EL (cell line): ENCODE measurements at places on chromosomes 5 and 9.
A peak's percentile ranks its signal among the peaks of the same experiment; 100 is the strongest.

GRCh38 chr9:86801246-86801645, 146.1 kb downstream of the GAS1 start:
- no peak for DNase-seq

GRCh38 chr9:12826924-12827565, 52.2 kb downstream of the LURAP1L start:
- no peak for DNase-seq

GRCh38 chr5:8879248-8879647, 666.6 kb downstream of the SEMA5A start:
- no peak for DNase-seq

DNA sequence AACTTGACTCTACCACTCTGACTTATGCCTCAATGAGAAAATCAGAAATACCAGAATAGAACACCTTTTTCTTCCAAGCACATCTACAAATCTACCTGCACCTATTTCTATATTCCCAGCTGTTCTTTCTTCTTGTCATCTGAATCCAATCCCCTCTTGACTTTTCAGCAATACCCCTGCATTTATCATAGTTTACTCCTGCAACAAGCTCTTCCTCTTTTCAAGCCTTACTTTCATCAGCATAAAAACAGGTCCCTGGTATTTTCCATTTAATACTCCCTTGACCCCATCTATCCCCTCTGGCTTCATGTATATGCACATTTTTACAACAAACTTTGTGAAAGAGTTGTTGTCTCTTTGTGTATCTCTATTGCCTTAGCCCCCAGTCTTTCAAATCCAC, 3.1 kb downstream of the GEMIN5 start:
- no peak for DNase-seq

DNA sequence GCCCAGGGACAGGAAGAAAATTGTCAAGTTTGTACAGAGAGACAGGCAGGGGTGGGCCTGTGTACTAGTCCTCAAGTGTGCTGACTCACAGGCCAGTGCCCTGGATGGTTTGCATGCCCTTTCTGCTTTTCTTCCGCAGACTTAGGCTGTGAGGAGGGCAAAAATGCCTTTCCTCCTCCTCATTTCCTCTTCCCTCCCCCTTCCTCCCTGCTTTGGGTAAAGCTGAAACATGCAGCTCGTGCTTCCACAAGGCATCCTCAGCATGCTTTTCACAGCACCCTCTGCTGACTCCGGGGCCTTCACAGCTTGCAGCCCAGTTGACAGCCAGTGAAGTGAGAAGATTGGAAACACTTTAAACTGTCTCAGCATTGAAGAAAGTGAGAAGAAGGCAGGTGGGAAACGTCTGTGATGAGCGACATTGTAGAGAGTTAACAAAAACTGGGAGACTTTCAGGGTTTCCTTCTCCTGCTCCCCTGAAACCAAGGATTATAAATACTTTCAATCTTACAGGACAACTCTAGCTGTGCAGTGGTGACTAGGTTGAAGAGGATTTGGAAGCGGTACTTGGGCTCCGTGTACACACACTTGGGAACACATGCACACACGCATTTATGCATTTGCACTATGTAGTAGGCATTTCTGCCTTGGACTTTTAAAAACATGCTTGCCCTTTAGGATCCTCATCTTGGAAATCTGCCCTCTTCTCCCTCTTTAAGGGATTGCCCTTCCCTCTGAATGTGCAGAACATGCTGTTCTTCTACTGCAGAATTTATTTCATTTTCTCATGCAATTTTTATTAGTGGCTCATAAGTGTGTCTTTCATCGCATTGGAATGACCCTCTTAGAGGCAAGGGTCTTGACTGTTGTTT, 138.8 kb downstream of the GRIA1 start:
- DNase-seq, result peak; percentile 99

GRCh38 chr9:128159522-128159783, 612 bp upstream of the BBLN start:
- no peak for DNase-seq

DNA sequence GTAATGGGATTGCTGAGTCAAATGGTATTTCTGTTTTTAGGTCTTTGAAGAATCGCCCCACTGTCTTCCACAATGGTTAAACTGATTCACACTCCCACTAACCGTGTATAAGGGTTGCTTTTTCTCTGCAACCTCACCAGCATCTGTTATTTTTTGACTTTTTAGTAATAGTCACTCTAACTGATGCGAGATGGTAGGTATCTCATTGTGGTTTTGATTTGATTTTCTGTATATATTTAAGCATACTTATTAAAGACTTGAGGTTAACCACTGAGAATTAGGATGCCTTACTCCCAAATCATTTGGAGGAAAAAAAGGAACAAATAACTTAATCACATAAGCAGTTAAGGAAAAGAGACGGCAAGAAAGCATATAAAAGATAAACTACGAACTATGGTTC, 181.6 kb upstream of the FST start:
- DNase-seq, result no peak

DNA sequence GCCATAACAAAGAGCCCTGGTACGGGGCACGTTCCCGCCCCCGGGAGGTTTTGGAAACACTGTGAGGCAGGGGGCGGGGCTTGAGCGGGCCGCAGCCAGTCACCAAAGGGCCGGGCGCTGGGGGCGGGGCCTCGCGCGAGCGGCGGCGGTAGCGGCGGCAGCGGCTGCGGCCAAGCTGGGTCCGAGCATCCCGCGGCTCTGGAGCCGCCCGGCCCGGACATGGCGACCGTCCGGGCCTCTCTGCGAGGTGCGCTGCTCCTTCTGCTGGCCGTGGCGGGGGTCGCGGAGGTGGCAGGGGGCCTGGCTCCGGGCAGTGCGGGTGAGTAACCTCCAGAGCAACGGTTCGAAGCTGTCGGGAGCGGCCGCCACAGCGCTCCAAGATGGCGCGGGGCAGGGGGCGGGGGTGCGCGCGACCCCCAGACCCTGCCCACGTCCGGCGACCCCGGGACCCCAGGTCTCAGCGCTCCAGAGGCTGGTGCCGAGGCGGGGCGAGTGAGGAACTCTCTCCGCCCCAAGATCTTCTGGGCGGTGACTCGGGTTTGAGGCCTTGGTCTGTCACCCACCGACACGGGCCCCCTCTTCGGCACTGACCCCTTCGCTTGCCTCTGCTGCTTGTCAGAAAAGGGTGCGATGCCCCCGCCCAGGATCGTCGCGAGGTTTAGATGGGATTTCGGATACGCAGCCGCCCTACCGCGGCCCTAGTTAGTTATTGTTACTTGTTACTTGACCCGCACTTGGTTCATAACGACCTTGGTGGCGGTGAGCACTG, at the start of gene RECK:
RECK (plus strand) TSS at position 134 of the 769 bp plus-strand sequence; CDS start at position 220, 86 bp downstream.
- DNase-seq, result peak; percentile 93

DNA sequence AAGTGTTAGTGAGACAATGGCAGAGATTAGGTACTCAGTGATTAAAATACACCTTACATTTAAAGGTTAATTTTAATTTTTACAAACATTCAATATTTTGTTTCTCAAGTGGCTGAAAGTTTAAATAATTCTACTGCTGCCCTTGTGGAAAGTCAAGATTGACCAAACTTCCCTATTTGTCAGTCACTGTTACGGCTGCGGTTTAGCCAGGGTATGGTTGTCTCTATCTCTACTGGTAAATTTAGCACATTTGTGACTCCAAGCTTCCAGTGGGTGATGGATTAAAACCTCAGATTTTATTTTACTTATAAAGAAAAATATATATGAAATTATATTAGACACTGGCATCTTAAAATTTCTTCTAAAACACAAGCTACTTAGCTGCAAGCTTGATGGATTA, 368.4 kb downstream of the CDH18 start:
- no peak for DNase-seq

- DNase-seq, result peak; percentile 99
Observed at GRCh38 chr5:150789943-150790611, 11.5 kb downstream of the SMIM3 start.

GRCh38 chr9:108859459-108860114, 2.5 kb upstream of the ACTL7A start:
- peak; percentile 18 for DNase-seq

DNA sequence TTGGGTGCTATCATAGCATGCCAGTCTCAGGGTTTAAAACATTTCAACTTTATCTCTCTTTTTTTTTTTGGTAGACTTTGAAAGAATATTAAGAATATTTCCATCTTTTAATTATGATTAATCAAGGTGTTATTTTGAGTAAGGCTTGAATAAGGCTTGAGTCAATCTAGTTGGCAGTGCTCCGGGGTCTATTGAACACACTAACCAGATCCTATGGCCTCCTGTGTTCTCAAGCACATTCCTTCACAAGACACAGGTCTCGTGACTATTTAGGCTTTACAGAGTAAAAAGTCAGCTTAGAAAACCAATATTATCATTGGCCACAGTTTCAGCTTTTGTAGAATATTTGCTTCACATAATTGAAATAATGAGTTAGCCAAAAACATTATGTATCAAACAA, 151.2 kb downstream of the ARHGEF28 start:
- no peak for DNase-seq

DNA sequence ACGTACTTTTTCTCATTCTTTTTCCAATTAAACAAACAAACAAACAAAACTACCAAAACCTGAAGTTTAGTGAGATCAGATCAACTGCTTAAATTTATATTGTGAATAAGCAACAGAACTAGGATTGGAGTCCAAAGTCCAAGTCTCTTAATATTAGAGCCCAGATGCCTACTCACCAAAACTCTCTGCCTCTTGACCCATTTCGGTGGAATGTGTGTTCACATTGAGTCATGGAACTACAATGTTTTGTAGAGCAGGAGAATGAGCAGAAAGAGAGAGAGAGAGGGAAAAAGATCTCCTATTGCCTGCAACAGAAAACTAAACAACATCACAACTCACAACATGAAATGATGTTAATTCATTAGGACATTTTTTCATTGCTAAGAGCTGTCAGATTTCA, 751.1 kb downstream of the TLR4 start:
- no peak for DNase-seq
